Dermis microvascular lymphatic vessel endothelial cell (primary cell): ENCODE measurements at places on chromosomes 3 and 15.

- peak; percentile 74 for DNase-seq
Observed at GRCh38 chr3:197394464-197395321, 96.3 kb upstream of the DLG1 start.

GRCh38 chr3:46665763-46666452 is 27.6 kb downstream of the ALS2CL start:
- DNase-seq = no peak

GRCh38 chr3:63654931-63655330 is 2.5 kb downstream of the SNTN start:
- DNase-seq = no peak

GRCh38 chr3:47228088-47228487 is 54.5 kb downstream of the KIF9 start:
- DNase-seq = no peak

DNA sequence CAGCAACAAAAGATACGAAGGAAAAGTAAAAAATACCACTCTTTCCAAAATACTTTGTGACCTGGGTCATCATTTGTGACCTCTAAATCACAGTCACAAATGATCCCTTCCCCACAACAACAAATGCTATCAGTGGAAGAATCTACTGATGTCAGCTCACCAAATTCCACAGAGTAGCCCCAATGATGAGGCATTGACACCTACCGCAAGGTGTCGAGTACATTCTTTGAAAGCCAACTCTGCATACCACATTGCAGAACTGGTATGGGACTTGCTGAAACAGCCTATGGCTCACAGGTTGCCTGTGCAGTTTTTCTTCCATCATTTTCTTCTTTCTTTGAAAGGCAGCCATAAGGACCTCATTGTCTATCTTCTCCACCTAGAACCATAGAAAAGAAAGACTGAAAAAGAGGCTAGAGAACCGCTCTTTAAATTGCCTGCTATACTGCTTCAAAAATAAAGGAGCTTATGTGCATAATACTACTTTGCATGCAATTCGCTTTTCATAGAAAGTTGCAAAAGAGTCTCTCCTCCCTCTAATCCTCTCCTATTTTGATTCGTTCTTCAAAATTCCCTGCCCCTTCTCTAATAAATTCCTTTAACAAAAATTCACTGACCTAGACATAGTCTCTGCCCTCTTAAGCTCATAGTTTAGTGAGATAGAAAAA is 21.4 kb upstream of the KPNA1 start:
- DNase-seq = no peak

GRCh38 chr3:184986366-184986889 is 166.4 kb downstream of the C3orf70 start:
- DNase-seq = no peak

DNA sequence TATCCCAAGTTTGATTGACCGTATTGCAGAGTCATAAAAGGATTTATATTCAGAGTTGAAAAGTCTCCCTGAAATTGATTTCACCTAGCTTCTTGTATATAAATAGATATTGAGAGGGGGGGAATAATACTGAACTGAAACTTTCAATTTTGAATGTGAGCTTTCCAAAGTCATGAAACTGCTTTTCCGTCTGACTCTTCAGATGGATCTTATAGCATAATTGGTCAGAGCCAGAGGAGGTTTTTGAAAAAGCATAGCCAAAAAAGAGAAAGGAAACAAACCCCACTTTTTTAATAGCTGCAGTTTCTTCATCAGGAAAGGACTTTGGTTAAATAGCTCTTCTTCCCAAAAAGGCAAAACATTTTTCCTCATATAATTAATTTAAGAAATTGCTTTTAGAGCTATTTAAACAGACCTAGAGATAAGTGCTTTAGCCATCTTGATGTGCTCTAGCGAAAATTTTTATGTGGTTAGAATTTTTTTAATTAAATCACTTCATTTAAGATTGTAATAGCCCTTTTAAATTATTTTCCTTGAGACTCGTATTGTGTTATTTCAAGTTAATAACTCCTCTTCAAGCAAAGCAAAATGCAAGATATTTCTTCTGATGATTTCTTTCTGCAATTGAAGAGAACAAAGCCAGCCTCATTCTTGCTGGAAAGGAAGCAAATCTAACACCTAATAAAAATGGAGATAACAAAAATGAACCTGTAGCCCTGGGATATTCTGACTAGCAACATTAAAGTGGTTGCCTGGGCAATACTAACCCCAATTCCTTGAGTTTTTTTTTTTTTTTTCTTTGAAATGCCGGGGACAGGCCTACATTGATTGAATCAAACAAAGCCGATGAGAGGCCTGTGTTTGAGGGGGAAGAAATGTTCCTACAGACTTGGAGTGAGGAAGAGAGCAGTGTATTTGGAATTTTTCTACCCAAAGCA is 173.6 kb downstream of the PTPRG start:
- DNase-seq = no peak

- no peak for DNase-seq
Observed at GRCh38 chr3:176587089-176587488, 610.2 kb downstream of the TBL1XR1 start.

- DNase-seq = no peak
Observed at GRCh38 chr3:63631670-63632069, 20.8 kb upstream of the SNTN start.

DNA sequence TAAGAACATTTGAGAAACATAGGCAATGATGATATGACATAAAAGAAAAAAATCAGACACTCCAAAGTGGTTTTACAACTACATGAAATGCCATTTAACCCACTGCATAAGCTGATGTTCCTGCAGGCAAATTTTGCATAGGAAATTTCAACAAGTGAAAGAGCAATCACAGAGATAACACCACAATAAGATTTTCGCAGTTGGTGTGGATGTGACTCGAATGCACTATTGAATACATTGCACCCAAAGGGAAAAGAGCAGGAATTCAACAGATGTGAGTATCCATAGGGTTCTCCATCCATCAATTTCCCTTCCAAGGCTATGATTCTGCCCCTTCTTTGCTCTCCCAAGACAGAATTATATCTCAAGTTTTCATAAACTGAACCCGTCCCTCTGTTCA is 456.1 kb downstream of the RAP2B start:
- no peak for DNase-seq

DNA sequence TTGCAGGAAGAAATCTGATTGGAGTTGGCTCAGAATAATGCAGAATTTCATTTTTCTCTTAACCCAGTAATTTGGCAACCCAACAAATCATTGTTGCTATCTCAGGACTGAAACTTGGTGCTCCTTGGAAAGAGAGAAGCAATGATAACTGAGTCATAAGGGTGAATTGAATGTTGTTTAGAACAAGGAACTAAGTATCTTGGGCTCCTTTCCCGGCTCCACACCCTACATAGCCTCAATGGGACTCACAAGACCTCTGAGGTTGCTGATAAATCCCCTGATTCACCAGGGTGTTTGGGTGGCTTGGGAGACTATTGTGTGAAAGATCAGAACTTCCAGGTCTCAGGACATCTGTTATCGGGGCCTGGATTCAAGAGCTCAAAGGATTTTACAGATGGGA is 7.8 kb upstream of the RAB8B start:
- DNase-seq = no peak

- no peak for DNase-seq
Observed at GRCh38 chr3:195540511-195540910, 2.6 kb downstream of the PPP1R2 start.

- no peak for DNase-seq
Observed at GRCh38 chr3:185534511-185534910, 17.9 kb downstream of the LIPH start.

GRCh38 chr15:77649610-77650009 is 16.9 kb upstream of the LINGO1 start:
- no peak for DNase-seq

DNA sequence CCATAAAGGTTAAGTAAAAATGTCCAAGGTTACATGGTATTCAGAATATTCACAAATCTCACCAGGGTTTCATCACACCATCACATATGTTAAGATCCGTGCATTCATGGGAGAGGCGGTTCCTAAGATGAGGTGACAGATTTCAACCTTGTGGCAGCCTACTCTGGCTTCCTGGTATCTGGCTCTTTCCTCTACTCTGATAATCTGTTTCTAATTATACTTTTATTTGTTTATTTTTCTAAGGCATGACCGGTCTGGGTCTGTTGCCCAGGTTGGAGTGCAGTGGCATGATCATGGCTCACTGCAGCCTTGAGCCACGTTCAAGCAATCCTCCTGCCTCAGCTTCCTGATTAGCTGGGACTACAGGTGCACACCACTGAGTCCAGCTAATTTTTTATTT is 34.4 kb downstream of the RAF1 start:
- no peak for DNase-seq

- DNase-seq = no peak
Observed at GRCh38 chr15:37934340-37934739, at the start of gene TMCO5A. TSS of gene TMCO5A (plus strand) at chr15:37934640. CDS start at chr15:37936324, 1,684 bp downstream.

GRCh38 chr3:29755416-29755815 is 474.5 kb downstream of the RBMS3 start:
- no peak for DNase-seq

GRCh38 chr3:141070727-141071357 is 19.7 kb downstream of the SPSB4 start:
- no peak for DNase-seq

- no peak for DNase-seq
Observed at GRCh38 chr15:26954403-26954802, 16.6 kb upstream of the GABRG3 start.

DNA sequence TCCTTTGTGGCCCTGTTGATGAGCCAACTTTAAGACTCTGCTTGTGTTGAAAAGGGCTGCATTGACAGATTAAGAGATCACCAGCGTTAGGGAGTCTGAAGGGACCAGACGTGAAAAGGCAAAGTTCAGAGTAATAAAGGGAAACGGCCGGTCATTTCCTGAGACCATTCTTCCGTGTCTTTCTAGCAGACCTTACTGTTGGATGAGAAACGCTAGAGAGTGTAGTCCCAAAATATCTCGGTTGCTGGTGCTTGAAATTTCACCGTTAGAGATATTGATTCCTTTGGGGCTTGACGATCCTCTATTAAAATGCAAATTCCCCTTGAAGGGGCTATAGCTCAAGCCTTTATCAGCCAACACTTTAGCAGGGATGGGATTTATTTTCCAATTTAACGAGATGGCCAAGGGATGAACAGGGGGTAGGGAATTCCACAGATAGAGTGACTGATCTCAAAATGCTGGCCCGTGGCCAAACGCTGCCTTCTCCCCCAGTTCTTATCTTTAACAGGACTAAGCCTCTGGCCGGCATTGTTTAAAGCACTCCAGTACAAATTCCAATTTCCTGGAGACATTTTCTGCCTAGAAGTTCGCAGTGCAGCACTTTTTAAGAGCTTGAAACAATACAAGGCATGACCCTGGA is 250.4 kb downstream of the TJP1 start:
- peak; percentile 27 for DNase-seq

DNA sequence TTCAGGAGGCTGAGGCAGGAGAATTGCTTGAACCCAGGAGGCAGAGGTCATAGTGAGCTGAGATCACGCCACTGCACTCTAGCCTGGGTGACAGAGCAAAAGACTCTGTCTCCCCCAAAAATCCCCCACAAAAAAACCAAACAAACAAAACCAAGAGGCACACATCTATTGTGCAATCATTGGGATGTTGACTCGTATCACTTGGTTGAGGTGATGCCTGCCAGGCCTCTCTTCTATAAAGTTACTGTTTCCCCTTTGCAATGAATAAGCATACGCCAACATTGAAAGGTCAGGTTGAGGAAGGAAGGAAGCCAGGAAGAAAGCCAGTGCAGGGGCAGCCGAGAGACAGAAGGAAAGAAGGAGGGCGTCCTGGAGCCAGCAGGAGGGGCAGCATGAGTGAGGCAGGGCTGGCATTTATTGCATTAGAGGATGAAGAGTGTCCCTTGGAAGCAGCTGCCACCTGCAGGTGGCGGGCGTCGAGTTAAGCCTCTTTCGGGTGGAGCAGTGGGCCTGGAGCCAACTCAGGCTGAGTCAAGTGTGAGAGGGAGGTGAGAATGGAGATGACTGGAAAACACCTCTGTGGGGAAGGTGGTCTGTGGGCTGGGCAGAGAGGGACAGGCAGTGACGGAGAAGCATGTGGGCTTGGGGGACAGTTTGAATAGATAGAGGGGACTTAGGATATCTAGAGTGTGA is 8.3 kb upstream of the CSPG4 start:
- no peak for DNase-seq

GRCh38 chr3:57331078-57331610 is 38.7 kb upstream of the ASB14 start:
- DNase-seq = no peak

- DNase-seq = peak; percentile 39
Observed at GRCh38 chr15:46080016-46080415, 445.2 kb downstream of the SQOR start.

GRCh38 chr3:126464093-126464492 is 11.6 kb downstream of the ZXDC start:
- no peak for DNase-seq

DNA sequence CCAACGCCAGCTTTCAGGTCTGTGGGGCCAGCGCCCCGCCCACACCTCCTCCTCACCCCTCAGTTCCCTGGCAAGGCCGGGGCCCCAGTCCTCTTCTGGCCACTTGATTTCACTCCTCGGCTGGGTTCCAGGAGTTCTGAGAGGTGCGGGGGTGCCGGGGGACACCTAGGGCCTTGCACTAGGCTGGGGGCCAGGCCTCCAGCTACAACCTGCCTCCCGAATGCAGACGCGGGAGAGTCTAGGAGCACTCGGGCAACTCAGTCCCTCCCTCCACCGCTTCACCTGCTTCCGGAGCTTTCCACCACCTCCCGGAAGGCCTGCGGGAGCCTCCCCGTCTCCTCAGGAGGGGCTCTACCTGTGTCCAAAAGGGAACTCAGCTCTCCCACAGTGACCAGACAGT is 35.6 kb downstream of the TNK2 start:
- DNase-seq = no peak

DNA sequence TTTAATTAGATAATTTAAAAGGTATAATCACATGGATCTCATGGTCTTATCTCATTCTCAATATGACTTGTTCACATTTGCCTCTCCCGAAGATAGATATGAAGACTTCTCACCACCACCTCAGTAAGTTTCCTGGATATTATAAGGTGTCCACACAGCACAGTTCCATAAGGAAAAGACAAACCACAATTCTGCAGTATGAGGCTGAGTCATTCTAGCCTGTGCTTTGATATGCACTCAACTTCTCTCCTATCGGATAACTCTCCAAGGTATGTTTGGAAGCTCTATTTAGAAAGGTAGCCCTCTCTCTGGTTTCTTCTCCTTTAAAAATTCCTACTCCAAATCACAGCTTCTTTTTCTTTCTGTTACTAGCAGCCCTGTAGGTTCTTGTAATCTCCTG is 612.8 kb downstream of the ZPLD1 start:
- DNase-seq = no peak

- no peak for DNase-seq
Observed at GRCh38 chr3:175484666-175485065, 625.5 kb downstream of the NAALADL2 start.

DNA sequence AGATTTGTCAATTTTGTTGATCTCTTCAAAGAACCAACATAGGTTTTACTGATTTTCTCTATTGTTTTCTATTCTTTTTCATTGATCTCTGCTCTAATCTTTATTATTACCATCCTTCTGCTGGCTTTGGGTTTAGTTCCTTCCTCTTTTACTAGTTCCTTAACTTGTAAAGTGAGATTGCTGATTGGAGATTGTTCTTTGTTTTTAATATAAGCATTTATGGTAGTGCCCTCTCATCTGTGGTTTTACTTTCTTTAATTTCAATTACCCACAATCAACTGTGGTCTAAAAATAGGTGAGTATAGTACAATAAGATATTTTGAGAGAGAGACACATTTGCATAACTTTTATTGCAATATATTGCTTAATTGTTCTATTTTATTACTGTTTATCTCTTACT is 13.2 kb upstream of the CLRN1 start:
- DNase-seq = no peak
